ENCODE measurements at places on chromosomes 7 and 10. TPM values are rescaled to one million over a fixed set of nuclear protein-coding genes. Genes with fewer than 3 reads are reported as not detected.
A peak's percentile ranks its signal among the peaks of the same experiment; 100 is the strongest.

GRCh38 chr10:72814099-72814790, 79.3 kb upstream of the OIT3 start:
- no peak for DNase-seq

DNA sequence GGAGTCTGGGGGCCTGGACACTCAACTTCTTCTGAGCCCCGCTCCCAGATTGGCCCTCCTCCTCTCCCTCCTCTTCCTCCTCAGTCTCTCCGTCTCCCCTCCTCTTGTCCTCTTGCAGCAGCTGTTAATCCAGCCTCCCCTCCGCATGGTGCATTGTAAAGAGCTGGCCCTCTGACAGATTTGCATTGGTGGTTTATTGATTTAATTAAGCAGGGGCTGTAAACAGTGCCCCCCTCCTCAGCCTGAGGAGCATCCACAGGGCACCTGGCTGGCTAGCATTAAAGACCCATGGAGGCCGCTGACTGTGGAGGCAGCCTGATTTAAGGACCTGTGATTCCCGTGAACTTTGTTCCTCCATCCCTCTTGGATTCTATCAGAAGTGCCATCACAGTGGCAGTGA, 28.9 kb upstream of the PCBD1 start:
- DNase-seq = no peak

DNA sequence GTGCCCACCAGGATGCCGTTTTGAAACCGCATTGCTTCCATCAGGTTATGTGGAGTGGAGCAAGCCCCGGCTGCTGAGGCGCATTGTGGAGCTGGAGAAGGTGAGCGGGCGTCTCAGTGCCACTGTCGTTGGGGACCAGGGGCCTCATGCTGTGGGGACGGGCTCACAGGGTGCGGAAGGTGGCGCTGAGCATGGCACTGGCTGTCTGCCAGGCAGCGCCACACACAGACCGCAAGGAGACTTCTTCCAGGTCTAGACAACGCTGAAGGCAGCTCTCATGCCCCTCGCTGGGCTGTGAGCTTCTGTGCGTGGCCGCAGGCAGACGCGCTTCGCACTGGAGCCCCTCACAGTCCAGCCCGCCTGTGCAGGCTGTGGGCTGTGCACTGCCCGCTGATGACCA, 29.0 kb downstream of the IQCE start:
- DNase-seq = no peak

DNA sequence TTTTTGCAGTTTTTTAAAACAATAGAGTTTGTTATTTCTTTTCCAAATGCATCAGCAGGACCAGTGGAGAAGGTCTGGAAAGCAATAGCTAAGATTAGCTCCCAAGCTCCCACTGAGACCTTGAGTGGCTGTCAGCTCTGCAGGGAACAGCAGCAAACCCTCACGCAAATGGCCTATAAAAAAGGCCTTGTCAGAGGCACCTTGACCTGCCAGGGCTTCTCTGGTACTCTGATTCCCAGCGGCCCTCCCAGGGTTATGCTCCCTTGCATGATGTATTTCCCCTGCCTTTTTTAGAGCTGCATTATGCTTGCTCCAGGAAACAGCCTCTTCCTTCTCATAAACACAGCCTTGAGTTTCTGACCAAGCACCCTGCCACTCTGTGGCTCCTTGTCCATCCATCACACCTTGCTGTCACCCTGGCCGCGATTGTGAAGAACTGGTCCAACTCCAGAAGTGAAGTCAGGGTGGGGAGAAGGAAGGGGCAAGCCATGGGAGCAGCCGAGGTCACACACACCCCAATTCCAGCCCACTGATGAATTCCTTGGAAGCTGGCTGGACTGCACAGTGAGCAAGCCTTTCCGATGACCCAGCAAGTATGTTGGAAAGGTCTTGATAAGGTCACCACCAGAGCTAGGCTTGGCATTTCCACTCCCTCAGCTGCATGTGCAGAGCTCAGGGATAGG, 35.3 kb upstream of the NKX2-3 start:
- DNase-seq = no peak

GRCh38 chr10:13701157-13701919, 114.6 kb downstream of the PRPF18 start:
- no peak for DNase-seq

DNA sequence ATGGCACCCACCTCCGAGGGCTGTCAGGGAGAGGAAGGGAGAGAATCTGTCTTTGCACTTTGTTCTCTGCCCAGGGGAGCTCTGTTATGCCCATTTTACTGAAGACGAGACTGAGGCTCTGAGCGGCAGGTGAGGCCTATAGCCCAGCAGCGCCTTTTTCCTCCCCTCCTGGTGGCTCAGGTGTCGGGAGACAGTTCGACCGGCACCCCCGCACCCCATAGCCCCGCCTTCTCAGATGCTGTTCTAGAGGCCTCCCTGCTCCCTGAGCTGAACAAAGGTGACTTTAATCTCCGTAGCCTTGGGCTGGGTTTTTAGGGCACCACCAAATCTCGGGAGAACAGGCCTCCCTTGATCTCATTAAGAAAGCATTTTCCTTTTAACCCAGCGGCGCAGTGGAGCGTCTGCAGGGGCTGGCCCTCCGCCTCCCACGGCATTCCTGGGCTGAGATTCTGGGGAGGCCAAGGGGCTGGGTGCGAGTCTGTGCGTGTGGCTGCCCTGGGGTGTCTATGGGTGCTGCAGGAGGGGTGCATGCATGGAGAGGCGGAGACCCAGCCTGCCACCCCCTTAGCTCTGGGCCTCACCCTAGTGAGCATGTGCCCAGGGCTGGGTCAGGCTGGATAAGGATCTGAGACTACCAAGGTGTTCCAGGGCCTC, 3.3 kb downstream of the LFNG start:
- DNase-seq = no peak

DNA sequence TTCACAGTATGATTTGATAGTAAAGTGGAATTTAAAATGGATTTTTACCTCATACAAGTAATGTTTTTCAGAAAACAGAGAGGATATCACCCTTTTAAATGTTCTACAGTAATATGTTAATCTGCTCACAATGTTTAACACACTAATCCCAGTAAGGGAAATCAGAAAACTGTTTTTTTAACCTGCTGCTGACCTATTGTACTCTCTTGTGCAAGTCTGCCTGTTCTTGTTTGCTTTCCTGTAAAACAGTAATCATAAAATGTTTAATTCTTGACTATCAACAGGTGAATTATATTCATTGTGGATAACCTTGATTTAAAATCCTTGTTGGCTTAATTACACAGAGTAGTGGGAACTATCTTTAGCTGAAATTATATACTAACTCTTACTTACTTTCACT, 126.4 kb downstream of the GNAT3 start:
- DNase-seq = no peak

- DNase-seq = no peak
Observed at GRCh38 chr10:1461016-1461415, 276.3 kb downstream of the ADARB2 start.

INA gene
- not detected for total RNA-seq

GRCh38 chr10:93106631-93107072, 33.0 kb downstream of the CYP26A1 start:
- DNase-seq = no peak

DNA sequence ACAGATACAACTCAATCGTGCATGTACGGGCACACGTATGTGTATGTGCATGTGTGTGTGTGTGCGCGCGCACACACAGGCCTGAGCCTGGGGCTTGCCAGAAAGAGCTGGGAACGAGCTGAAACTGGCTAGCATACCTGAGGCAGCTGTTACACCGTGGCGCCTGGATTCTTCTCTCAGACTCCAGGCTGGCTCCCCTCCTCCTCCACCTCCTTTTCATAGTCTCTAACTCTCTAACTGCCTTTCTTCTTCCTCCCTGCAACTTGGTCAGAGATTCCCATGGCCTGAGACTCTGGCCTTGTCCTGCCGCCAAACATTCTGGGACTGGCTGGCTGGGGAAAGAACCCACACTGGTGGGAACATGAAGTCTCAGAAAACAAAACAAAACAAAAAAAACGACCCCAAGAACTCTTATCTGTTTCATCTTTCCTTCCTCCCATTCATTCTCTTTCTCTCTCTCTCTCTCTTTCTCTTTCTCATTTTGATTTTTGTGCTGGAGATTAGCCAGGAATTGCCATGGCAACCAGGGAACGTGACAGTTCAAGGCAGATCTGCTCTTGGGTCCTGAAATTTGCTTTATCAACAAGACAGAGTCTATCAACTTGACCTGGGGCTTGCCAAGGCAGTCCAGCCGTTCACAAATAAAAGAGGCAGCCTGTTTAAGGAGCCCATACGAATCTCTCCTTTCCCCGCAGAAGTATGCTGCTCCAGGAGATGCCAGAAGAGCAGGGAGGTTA, 76.8 kb upstream of the SEM1 start:
- peak; percentile 15 for DNase-seq

- peak; percentile 92 for DNase-seq
Observed at GRCh38 chr10:103616705-103617601, 123.4 kb downstream of the NEURL1 start.

GRCh38 chr7:86932038-86932512, 127.4 kb downstream of the ELAPOR2 start:
- DNase-seq = peak; percentile 49

GRCh38 chr7:56105508-56105907, 768 bp downstream of the CHCHD2 start:
- no peak for DNase-seq

GUSB gene
- total RNA-seq = 24.4 TPM

INHBA gene
- 18.4 TPM for total RNA-seq

CYP3A7 gene
- not detected for total RNA-seq

- no peak for DNase-seq
Observed at GRCh38 chr7:25527665-25528170, 299.4 kb upstream of the NPVF start.

GRCh38 chr10:93071177-93071472, 2.6 kb upstream of the CYP26A1 start:
- no peak for DNase-seq

- no peak for DNase-seq
Observed at GRCh38 chr7:113636727-113637421, 281.9 kb downstream of the PPP1R3A start.

DNA sequence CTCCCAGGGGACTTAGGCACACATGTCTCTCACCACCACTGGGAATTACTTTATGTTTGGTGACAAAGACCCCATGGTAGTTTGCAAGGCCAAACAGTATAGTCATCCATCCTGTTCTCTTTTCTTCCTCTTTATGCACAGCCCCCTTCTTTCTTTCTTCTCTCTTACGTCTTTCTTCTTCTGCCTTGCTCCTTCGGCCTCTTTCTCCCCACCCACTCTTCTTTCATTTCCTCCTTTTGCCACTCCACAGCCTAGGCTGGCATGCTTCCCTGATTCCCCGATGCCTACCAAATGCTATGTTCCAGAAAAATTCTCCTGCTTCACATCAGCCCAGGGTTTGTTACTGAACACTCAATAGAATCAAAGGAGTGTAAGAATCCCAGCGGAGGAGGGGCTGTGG, 62.4 kb upstream of the MKLN1 start:
- no peak for DNase-seq

CNNM1 gene
- total RNA-seq = 0.88 TPM

ZNF775 gene
- total RNA-seq = not detected

SPDYE8 gene
- total RNA-seq = not detected

BMPER gene
- 3.7 TPM for total RNA-seq

GRCh38 chr7:54664235-54665228, 94.5 kb downstream of the SEC61G start:
- peak; percentile 23 for DNase-seq

DNA sequence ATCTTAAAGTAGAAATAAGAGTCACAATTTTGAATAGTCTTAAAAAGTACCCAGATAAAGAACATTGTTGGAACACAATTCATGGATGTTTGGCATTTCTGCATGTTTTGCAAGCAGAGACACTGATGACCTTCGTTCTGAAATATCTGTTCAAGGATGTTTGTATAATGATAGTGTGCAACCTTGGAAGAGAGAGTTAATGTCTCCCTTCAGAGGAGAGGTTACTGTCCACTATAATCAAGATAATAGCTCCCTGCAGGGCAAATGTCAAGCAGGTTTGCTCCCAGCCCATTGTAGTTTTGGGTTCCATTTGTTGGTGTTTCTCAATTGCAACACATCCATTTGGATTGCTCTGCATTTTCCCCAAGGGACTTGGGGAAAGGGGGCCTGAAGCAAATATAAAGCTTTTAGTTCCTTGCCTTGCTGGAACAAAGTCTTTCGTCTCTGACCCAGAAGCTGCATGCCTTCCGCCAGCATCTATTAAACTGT, 45.2 kb downstream of the COL1A2 start:
- no peak for DNase-seq

- peak; percentile 76 for DNase-seq
Observed at GRCh38 chr10:114389426-114389825, 14.9 kb downstream of the AFAP1L2 start.

- DNase-seq = no peak
Observed at GRCh38 chr7:119392-120163, 72.8 kb upstream of the FAM20C start.
